ENCODE measurements at places on chromosomes 12 and 14.
A peak's percentile ranks its signal among the peaks of the same experiment; 100 is the strongest.

GRCh38 chr12:11509326-11509725 is 114.0 kb upstream of the PRB2 start:
- DNase-seq = no peak

DNA sequence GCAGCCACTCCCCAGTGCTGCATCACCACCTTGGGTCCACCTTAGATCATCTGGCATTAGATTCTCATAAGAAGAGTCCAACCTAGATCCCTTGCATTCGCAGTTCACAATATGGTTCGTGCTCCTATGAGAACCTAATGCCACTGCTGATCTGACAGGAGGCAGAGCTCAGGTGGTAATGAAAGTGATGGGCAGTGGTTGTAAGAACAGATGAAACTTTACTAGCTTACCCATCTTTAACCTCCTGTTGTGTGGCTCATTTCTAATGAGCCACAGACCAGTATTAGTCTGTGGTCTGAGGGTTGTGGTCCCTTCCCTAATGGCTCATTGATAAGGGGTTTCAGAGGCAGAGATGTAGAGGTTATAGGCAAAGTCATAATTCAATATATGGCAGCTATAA is 615.9 kb upstream of the MIS18BP1 start:
- no peak for DNase-seq

DNA sequence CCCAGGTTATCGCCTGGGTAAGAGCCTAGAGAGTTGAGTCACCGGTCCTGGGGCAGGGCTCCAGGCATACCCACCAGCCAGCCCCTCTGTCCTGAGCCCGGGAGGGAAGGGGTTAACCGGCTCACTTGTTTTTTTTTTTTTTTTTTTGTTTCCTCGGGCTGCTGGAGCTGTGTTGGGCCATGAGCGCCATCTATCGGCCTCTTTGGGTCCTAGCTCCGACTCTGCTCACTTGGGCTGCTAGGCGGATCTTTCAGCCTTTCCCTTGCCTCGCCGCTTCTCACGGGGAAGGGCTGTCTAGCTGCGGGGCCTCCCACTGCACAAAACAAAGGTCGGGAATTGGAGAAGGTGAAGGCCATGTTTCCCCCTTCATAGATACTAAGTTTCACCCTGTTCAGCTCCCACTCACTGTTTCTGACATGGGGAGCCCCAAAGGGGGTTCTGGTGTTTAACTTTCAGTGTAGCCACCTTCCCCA is 2.8 kb upstream of the SMUG1 start:
- peak; percentile 79 for DNase-seq

GRCh38 chr12:80884651-80885050 is 53.1 kb downstream of the LIN7A start:
- DNase-seq = no peak

DNA sequence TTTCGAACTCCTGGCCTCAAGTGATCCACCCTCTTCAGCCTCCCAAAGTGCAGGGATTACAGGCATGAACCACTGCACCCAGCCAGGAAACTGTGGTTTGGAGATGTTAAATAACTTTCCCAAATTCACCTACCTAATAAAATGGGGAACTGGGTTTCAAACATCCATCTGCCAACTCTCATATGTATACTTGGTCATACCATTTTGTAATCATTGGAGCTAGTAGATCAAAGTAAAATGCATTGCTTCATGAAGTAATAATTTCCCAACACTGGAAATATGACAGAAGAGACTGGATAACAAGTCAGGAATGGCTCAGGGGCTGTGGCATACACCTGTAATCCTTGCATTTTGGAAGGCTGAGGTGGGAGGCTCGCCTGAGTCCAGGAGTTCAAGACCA is 5.3 kb upstream of the HECTD1 start:
- DNase-seq = no peak

- peak; percentile 70 for DNase-seq
Measured at GRCh38 chr12:114884575-114884974, 200.6 kb upstream of the TBX3 start.

- no peak for DNase-seq
Measured at GRCh38 chr14:34957771-34958286, 25.0 kb upstream of the SRP54 start.

GRCh38 chr14:38960946-38961531 is 142.0 kb downstream of the SEC23A start:
- DNase-seq = no peak

- no peak for DNase-seq
Measured at GRCh38 chr14:91322623-91323022, 78.1 kb upstream of the GPR68 start.

DNA sequence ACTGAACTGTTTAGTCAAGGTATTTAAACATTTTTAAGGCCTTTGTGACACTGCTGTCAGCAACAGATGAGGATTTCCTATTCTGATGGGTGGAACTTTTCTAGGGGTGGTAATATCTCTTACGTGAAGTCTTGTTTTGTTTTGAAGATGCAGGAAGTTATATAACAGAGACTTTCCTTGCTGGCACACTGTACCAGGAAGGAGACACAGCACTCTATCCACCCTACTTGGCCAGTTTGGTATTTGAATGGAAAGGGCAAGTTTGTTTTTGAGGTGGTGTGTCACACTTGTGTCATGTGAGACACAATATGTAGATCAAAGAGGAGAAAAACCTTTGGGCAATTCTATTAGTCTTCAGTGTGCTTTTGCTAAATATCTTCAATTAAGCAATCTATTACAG is 51.6 kb upstream of the SRP54 start:
- DNase-seq = no peak

- no peak for DNase-seq
Measured at GRCh38 chr12:116508145-116509121, 50.7 kb upstream of the MAP1LC3B2 start.
